ENCODE measurements at places on chromosomes 1 and 21.

DNA sequence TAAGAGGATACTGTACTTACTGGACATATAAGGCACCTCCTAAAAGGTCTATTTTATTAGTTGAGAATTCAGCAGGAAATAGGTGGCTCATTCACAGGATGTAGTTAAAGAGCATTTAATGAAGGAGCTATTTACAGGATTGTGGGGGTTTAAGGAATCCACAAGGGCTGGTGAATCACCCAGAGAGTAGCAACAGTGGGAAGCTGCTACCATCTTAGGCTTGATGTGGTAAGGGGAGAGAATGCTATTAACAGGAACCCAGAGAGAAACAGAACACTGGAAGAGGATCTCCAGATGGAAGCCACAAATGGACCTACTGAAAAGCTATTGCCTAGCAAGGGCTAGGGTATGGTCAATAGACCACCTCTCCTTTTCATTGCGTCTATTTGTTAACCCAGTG is 52.0 kb upstream of the COL11A1 start:
- no peak for DNase-seq

DNA sequence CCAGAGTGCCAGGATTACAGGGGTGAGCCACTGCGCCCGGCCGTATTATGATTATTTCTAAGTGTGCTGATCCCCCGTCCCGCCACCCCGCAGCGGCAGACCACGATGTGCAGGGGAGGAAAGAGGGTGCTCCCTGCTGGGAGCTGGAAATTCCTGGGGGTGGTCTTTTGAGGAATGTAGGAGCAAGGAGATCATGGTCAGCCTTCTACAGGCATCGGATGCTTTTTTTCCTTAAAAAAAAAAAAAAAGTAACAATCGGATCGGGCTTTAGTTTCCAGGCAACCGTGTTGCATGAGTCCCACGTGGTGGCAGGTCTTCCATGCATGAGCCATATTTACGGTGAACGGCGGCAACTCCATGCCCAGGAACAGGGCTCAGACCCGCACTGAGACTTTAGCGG is 74.2 kb upstream of the COX20 start:
- DNase-seq = no peak

- DNase-seq = no peak
Observed at GRCh38 chr1:213399695-213400094, 348.7 kb downstream of the RPS6KC1 start.

GRCh38 chr1:201631037-201631436 is 92.1 kb downstream of the NAV1 start:
- no peak for DNase-seq

DNA sequence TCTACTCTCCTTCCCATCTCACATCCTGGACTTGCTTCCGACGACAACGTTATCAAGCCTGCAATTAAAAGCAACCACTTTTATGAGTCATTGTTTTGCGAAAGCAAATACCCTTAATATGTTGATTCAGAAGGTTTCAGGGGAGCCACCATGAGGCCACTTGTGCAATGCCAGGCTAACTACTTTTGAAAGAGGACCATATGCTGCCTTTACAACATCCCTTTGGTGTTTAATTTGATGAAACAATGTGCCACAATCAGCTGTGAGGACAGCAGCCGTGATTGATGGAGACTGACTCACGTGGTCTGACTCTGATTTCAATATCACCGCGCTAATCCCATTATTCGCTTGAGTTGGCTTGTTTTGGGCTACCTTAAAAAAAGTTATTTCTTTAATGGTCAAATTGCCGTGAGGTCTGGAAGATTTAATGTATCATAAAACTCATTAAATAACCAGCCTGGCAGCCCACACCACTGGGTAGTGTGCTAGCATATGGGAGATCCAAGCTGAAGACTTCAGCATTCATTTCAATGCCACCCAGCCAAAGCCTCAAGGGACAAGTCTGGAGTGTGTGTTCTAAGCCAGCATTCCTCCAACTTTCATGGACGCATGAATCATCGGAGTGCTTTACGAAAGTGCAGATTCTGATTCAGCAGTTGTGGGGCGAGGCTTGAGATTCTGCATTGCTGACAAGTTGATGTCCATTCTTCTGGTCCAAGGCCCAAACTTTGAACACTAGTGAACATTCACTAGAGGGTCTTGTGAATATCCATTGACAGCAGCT is 73.3 kb upstream of the PAXBP1 start:
- no peak for DNase-seq

Measured in WERI-Rb-1 (cell line).